ENCODE measurements at places on chromosomes 3 and 15. TPM values are rescaled to one million over a fixed set of nuclear protein-coding genes. Genes with fewer than 3 reads are reported as not detected.
A peak's percentile ranks its signal among the peaks of the same experiment; 100 is the strongest.

DNA sequence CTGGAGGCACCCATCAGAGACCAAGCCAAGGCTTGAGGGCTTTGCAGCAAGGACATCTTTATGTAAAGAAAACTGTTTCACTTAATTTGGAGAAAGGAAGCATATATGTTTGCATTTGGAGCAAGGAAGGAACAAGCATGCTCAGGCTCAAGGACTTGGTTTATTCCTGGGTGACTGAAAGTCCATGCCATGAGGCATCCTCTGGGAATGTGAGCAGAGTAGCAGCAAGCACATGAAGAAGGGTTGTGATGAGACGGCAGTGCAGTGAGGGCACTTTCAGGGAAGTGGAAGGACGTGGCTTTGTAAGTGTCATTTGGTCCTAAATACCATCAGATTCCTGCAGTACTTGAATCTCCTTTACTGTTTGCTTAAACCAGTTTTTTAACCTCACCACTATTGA lies 26.8 kb downstream of the POLG start:
- H3K27ac ChIP-seq, result no peak overlapping the region
- H3K27me3 ChIP-seq, result no peaks in the 10 kb centered on the region
- peaks cover 71% of the 10 kb centered on the region for H3K36me3 ChIP-seq
- no peak for DNase-seq
- H3K4me1 ChIP-seq, result no peaks in the 10 kb centered on the region

DNA sequence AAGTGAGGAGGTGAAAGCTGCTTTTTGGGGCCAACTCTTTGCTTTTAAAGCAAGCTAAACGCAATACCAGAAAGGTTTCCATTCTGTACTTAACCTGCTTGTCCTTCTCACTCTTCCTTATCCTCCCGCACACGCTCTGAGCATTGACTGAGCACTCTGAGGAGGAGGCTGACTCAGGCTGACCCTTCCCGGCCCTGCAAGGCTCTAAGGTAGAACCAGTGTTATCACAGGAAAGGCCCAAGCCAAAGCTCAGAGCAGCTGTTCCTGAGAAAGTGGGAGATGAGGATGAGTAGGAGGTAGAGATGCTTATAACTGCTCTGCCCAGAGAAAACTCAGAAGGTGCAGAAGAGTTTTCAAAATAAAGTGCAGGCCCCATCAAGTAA lies 2.3 kb downstream of the B3GNT5 start:
- no peaks in the 10 kb centered on the region for H3K36me3 ChIP-seq
- DNase-seq, result no peak
- H3K27me3 ChIP-seq, result peaks cover 29% of the 10 kb centered on the region
- peaks cover 18% of the 10 kb centered on the region for H3K4me1 ChIP-seq
- H3K4me3 ChIP-seq, result peak overlapping the region; percentile 79

GRCh38 chr15:27564656-27565055 lies 534.5 kb downstream of the OCA2 start:
- DNase-seq, result no peak
- H3K27ac ChIP-seq, result no peak overlapping the region
- H3K4me3 ChIP-seq, result no peak overlapping the region
- no peaks in the 10 kb centered on the region for H3K4me1 ChIP-seq
- H3K27me3 ChIP-seq, result no peaks in the 10 kb centered on the region

- H3K4me3 ChIP-seq, result no peak overlapping the region
- no peaks in the 10 kb centered on the region for H3K27me3 ChIP-seq
- no peak for DNase-seq
- no peak overlapping the region for H3K27ac ChIP-seq
- peaks cover 6% of the 10 kb centered on the region for H3K36me3 ChIP-seq
Observed at GRCh38 chr15:61041886-61042285, 187.2 kb downstream of the RORA start.

SMAD6 gene
- total RNA-seq, result 10.4 TPM

GRCh38 chr3:68007621-68008226 lies 353.3 kb upstream of the SUCLG2 start:
- H3K27ac ChIP-seq, result no peak overlapping the region
- peak overlapping the region; percentile 75 for H3K4me3 ChIP-seq
- peak; percentile 57 for DNase-seq
- H3K36me3 ChIP-seq, result no peaks in the 10 kb centered on the region
- peaks cover 25% of the 10 kb centered on the region for H3K27me3 ChIP-seq

OR5K2 gene
- not detected for total RNA-seq

NDUFB4 gene
- 237 TPM for total RNA-seq

GRCh38 chr3:15958692-15959433 lies 161.1 kb upstream of the ANKRD28 start:
- no peaks in the 10 kb centered on the region for H3K4me1 ChIP-seq
- H3K27ac ChIP-seq, result no peak overlapping the region
- H3K4me3 ChIP-seq, result no peak overlapping the region
- DNase-seq, result no peak
- no peaks in the 10 kb centered on the region for H3K36me3 ChIP-seq

RPS27L gene
- total RNA-seq, result 159 TPM

DNA sequence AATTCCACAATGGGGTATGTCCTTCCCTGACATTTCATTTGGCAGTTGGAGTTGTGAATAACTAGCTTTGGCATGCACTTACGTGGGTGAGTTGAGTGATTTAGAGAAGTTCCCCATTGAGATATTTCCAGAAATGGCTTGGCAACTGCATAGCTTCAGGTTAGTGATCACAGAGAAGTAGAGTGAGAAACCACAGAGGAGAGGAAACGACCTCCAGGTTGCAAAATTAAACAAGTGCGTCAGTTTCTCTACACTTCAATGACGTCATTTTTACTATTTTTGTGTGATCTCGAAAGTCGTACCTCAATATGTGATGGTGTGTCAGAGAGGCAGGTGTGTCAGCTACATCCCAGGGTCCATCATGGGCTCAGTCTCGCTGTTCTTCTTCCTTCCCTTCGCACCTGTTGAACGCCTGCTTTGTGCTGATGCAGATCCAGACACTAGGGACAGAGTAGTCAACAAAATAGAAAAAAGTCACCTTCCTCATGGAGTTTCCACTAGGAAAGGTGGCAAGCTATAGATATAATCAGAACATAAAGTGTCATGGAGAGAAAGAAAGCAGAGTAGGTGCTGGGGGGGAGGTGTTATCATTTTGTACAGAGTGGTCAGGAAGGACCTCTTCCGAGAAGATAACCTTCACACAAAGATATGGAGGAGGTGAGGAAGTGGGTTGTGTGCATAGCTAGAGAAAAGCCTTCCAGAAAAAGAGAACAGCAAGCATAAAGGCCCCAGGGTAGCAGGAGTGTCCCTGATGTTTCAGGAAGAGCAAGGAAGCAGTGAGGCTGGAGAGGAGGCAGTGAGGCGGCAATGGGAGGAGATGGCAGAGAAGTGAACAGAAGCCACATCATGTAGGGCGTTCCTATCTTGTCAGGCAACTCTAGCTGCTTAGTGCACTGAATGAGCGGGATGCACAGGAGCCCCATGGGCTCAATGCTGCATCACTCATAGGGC lies 75.6 kb downstream of the MCTP2 start:
- H3K4me1 ChIP-seq, result peaks cover 4% of the 10 kb centered on the region
- no peak overlapping the region for H3K4me3 ChIP-seq
- H3K36me3 ChIP-seq, result peaks cover 17% of the 10 kb centered on the region
- no peaks in the 10 kb centered on the region for H3K27me3 ChIP-seq

CCDC39 gene
- total RNA-seq, result 0.44 TPM
